Activated naive CD4-positive, alpha-beta T cell treated with anti-CD3 and anti-CD28 coated beads for 36 hours (primary cell): ENCODE measurements at places on chromosomes 6 and 20. TPM values are rescaled to one million over a fixed set of nuclear protein-coding genes. Genes with fewer than 3 reads are reported as not detected.

GRCh38 chr6:162733489-162733888 is 5.7 kb downstream of the PACRG start:
- peak overlapping the region; percentile 66 for H3K27ac ChIP-seq
- DNase-seq: peak; percentile 21
- H3K4me1 ChIP-seq: peaks cover 6% of the 10 kb centered on the region
- H3K4me3 ChIP-seq: no peak overlapping the region
- H3K36me3 ChIP-seq: no peaks in the 10 kb centered on the region
- H3K27me3 ChIP-seq: no peaks in the 10 kb centered on the region

- peaks cover 18% of the 10 kb centered on the region for H3K4me1 ChIP-seq
- peak; percentile 7 for DNase-seq
- H3K27me3 ChIP-seq: peaks cover 39% of the 10 kb centered on the region
- no peak overlapping the region for H3K4me3 ChIP-seq
- H3K36me3 ChIP-seq: no peaks in the 10 kb centered on the region
Measured at GRCh38 chr6:16236631-16237199, 1.7 kb upstream of the GMPR start.

The NHSL1 gene
- total RNA-seq: 0.64 TPM

- H3K4me3 ChIP-seq: no peak overlapping the region
- H3K4me1 ChIP-seq: no peaks in the 10 kb centered on the region
- peaks cover 19% of the 10 kb centered on the region for H3K27me3 ChIP-seq
- no peaks in the 10 kb centered on the region for H3K36me3 ChIP-seq
Measured at GRCh38 chr6:62286470-62286843, 432 bp upstream of the KHDRBS2 start.

- no peak overlapping the region for H3K4me3 ChIP-seq
- peaks cover 38% of the 10 kb centered on the region for H3K27me3 ChIP-seq
- DNase-seq: no peak
- peaks cover 4% of the 10 kb centered on the region for H3K4me1 ChIP-seq
Measured at GRCh38 chr20:23047001-23047737, 2.3 kb downstream of the THBD start.

The PRDM13 gene
- not detected for total RNA-seq
